ENCODE measurements at places on chromosomes 16 and 17. TPM values are rescaled to one million over a fixed set of nuclear protein-coding genes. Genes with fewer than 3 reads are reported as not detected.

- peaks cover 18% of the 10 kb centered on the region for H3K4me1 ChIP-seq
- H3K4me3 ChIP-seq: no peak overlapping the region
- H3K27ac ChIP-seq: no peak overlapping the region
- H3K27me3 ChIP-seq: no peaks in the 10 kb centered on the region
- H3K36me3 ChIP-seq: peaks cover 20% of the 10 kb centered on the region
Observed at GRCh38 chr16:56368545-56368944, 56.8 kb downstream of the AMFR start.

TCAP gene
- total RNA-seq: 3.0 TPM

MAP3K3 gene
- total RNA-seq: 23.1 TPM

DNA sequence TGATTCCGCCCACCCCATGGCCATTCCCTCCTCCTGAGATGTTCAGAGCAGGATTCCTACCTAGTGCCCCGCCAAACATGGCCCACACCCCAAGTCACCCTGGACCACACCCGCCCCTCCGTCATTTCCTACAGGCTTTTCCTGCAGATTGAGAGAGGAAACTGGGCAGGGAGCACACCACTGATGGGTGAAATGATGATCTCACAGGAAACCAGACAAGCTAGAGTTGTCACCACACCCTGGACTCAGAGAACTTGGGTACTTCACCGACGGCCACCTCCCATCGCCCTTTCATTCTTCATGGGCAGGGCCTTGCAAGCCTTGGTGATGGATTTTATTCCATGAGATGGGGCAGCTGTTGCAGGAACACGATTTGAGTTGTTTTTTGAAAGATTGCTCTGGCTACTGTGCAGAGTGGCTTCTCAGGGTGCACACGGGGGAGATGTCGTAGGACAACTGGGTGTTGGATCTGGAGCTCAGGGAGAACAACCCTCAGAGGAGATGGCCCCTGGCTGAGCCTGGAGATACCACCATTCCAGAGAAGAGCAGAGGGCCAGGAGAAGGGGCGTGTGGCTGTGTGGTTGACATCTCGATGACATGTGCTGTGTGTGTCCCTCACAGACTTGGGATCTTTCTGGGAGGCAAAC lies 7.4 kb upstream of the B9D1 start:
- H3K4me3 ChIP-seq: no peak overlapping the region
- H3K36me3 ChIP-seq: no peaks in the 10 kb centered on the region
- H3K4me1 ChIP-seq: peaks cover 7% of the 10 kb centered on the region
- H3K27me3 ChIP-seq: no peaks in the 10 kb centered on the region
- DNase-seq: no peak
- no peak overlapping the region for H3K27ac ChIP-seq

DNA sequence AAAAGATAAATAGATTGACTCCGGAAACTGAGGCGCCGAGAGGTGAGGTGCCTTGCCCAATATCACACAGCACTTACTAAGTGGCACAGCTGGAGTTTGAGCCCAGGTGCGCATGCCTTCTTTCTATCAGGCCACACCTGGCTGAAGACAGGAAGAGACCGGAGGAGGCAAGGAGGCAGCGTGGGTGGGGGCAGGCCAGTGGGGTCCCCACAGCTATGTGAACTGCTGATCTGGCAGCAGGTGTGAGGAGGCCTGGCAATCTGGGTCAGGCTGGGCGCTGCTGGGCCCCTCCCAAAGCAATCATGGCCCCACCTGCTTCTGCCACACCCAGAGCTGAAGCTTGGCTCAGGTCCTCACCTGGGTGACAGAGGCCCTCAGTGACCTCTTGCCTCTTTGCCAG lies 1.9 kb upstream of the GDPD3 start:
- H3K36me3 ChIP-seq: peaks cover 32% of the 10 kb centered on the region
- DNase-seq: no peak
- peaks cover 8% of the 10 kb centered on the region for H3K4me1 ChIP-seq
- H3K27me3 ChIP-seq: no peaks in the 10 kb centered on the region
- H3K27ac ChIP-seq: no peak overlapping the region

- peaks cover 14% of the 10 kb centered on the region for H3K4me1 ChIP-seq
- no peaks in the 10 kb centered on the region for H3K36me3 ChIP-seq
- H3K4me3 ChIP-seq: no peak overlapping the region
- H3K27ac ChIP-seq: no peak overlapping the region
- no peak for DNase-seq
Observed at GRCh38 chr17:66307257-66307656, 4.8 kb downstream of the PRKCA start.

SRR gene
- total RNA-seq: 17.6 TPM

DNA sequence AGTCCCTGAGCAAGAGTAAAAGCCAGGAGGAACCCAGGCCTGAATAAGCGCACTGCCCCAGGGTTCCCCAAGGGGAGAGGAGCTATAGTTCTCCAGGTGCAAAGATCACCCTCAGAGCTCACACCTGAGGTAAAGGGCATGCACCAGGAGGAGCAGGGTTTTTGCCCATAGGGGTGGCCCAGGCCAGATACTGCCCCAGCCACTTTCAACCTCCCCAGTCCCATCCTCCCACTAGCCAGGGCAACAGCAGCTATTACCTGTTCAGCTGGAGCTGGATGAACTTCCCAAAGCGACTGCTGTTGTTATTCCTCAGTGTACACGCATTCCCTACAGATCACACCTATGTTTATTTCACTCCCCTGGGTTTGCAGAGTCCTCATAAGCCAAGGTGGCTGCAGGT lies 19.8 kb downstream of the MYO19 start:
- DNase-seq: no peak
- no peak overlapping the region for H3K4me3 ChIP-seq
- no peaks in the 10 kb centered on the region for H3K4me1 ChIP-seq
- no peak overlapping the region for H3K27ac ChIP-seq
- no peaks in the 10 kb centered on the region for H3K27me3 ChIP-seq
- peaks cover 12% of the 10 kb centered on the region for H3K36me3 ChIP-seq

CHCT1 gene
- total RNA-seq: not detected

- H3K4me1 ChIP-seq: peaks cover 13% of the 10 kb centered on the region
- no peak for DNase-seq
- H3K4me3 ChIP-seq: no peak overlapping the region
Observed at GRCh38 chr16:27174007-27174406, 29.3 kb upstream of the KDM8 start.

GRCh38 chr16:9007177-9007794 lies 43.6 kb upstream of the USP7 start:
- no peak for DNase-seq
- H3K4me1 ChIP-seq: peaks cover 3% of the 10 kb centered on the region
- peaks cover 4% of the 10 kb centered on the region for H3K27me3 ChIP-seq
- H3K27ac ChIP-seq: no peak overlapping the region
- no peaks in the 10 kb centered on the region for H3K36me3 ChIP-seq

- H3K4me1 ChIP-seq: peaks cover 24% of the 10 kb centered on the region
- H3K4me3 ChIP-seq: peak overlapping the region; percentile 61
- peaks cover 7% of the 10 kb centered on the region for H3K36me3 ChIP-seq
- no peak for DNase-seq
- H3K27ac ChIP-seq: peak overlapping the region; percentile 84
Observed at GRCh38 chr17:69501591-69502468, 87.3 kb downstream of the MAP2K6 start.

DNA sequence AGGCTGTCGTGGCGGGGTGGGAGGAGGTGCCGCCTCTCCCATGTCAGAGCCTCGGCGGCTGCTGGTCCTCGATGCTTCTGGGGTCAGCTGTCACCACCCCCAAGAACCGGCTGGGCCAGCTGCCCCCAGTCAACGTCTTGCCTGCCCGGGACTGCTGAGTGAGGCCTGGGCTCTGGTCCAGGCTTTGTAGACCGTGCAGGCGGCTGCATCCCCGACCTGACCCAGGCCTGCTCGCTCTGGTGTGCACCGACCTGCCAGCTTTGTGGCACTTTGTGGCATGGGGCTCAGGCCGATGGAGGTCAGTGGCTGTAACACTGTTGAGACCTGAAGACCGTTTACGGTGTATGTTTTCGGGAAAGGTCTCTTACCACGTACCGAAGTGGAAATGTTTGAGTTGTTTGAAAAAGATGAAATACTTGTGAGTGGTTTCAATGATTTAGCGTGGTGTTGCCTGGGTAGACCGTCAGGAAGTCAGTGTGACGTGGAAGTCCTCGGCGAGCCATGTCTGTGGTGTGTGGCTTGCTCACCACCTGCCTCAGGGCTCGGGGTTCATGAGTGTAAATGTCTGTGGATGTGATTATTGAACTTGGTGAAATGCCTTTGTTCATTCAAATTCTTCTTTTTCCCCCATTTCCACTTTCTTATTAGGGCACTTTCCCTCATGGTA lies 53.2 kb upstream of the ZNF750 start:
- H3K4me3 ChIP-seq: no peak overlapping the region
- H3K36me3 ChIP-seq: peaks cover 17% of the 10 kb centered on the region
- no peaks in the 10 kb centered on the region for H3K27me3 ChIP-seq

DNA sequence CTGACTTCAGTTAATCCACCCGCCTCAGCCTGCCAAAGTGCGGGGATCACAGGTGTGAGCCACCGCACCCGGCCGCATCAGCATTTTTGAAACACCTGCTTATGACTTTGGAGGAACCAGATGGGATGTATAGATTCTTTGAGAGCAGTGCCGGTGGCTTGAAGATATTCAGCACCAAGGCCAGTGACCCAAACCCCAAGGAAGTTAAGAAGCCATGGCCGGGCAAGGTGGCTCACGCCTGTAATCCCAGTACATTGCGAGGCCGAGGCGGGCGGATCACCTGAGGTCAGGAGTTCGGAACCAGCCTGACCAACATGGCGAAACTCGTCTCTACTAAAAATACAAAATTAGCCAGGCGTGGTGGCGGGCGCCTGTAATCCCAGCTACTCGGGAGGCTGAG lies 43.9 kb downstream of the TRARG1 start:
- H3K4me1 ChIP-seq: no peaks in the 10 kb centered on the region
- H3K27ac ChIP-seq: no peak overlapping the region
- no peak overlapping the region for H3K4me3 ChIP-seq
- no peak for DNase-seq
- no peaks in the 10 kb centered on the region for H3K36me3 ChIP-seq

DNA sequence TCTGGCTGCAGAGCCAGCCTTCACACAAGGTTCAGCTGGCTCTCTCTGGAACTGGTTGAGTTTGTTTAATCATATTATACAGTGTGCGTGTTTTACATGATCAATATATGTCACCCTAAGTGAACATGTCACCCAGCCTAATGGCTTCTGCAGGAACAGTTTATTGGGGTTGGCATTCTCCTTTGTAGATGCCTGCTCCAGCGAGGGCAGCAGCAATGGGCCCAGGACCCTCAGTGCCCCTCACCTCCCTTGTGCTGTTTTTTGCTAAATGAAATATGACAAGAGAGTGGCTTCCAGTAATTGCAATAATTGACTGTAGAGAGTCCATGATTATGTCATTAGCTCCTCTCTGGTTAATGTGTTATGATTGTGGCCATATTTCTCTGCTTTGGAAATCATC lies 387.2 kb downstream of the TMEM114 start:
- no peak overlapping the region for H3K27ac ChIP-seq
- no peak for DNase-seq
- no peaks in the 10 kb centered on the region for H3K36me3 ChIP-seq
- H3K27me3 ChIP-seq: peaks cover 2% of the 10 kb centered on the region
- no peaks in the 10 kb centered on the region for H3K4me1 ChIP-seq

CYTH1 gene
- 40.3 TPM for total RNA-seq

- no peak overlapping the region for H3K4me3 ChIP-seq
- no peaks in the 10 kb centered on the region for H3K36me3 ChIP-seq
- peaks cover 39% of the 10 kb centered on the region for H3K27me3 ChIP-seq
- DNase-seq: no peak
Observed at GRCh38 chr16:82329504-82330192, 159.6 kb upstream of the MPHOSPH6 start.

- peaks cover 7% of the 10 kb centered on the region for H3K36me3 ChIP-seq
- H3K4me3 ChIP-seq: no peak overlapping the region
- no peak for DNase-seq
- H3K27me3 ChIP-seq: no peaks in the 10 kb centered on the region
Observed at GRCh38 chr16:64997121-64997520, 124.7 kb downstream of the CDH11 start.

TMC8 gene
- total RNA-seq: 0.60 TPM

DNA sequence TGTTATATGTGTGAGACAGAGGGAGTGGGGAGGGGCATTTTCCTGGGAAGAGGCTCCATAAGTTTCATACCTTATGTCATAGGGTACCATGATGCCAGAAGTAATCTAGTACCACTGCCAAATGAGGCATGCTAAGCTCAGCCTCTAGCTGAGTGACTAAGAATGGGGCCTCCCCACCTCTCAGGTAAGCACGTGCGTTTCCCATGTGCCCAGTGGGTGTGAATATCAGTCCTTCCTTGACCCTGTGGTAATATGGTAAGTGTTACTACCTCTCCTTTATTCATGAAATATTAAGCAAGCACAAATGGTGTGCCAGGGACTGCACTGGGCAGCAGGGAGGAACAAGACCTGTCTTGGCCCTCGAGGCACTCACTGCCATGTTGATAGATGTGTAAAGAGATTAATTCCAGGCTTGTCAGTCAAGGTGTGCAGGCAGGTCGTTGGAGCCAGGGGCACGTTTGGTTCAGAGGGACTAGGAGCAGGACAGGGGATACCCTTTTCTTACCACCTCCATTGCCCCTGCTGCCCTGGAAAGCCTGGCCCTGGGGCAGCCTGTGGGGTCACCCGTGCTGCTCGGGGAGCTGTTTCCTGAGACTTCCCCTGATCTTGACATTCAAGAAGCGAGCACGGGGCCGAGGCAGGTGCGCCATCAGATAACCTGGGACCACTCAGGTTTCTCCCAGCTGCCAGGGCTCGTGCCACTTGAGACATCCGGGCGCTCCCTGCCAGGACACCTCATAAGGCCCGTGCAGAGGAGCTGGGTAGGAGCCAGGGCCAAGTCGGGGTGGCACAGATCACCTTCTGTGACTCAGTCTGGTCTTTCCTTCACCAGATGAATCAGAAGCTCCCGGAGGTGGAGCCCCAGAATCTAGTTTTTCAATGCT lies 8.8 kb downstream of the RSAD1 start:
- no peak overlapping the region for H3K27ac ChIP-seq
- H3K27me3 ChIP-seq: no peaks in the 10 kb centered on the region
- no peaks in the 10 kb centered on the region for H3K4me1 ChIP-seq
- DNase-seq: no peak
- H3K36me3 ChIP-seq: peaks cover 20% of the 10 kb centered on the region
- H3K4me3 ChIP-seq: no peak overlapping the region

TBC1D3E gene
- not detected for total RNA-seq

GRCh38 chr17:67478401-67479041 lies 101.4 kb downstream of the PITPNC1 start:
- no peak overlapping the region for H3K4me3 ChIP-seq
- peaks cover 22% of the 10 kb centered on the region for H3K4me1 ChIP-seq
- DNase-seq: no peak

ENO3 gene
- 22.4 TPM for total RNA-seq

DNA sequence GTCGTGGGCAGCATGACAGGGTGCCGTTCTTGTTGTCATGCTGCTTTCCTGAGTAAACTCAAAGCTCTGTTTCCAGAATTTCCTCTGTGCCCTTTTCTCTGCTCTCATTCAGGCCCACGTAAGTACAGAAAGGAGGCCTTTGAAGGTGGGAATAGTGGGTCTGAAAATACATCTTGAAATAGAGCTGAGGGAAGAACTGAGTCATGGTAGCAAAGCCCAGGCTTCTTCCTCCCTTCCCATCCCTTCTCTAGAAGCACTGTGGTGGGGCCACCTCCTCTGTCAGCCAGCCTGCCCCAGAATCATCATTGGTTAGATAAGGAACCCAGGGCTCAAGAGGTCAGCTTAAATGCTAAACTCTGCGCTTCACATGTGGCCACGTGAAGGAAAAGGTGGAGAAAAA lies 9.4 kb downstream of the CTRL start:
- DNase-seq: no peak
- peaks cover 6% of the 10 kb centered on the region for H3K36me3 ChIP-seq
- H3K4me1 ChIP-seq: no peaks in the 10 kb centered on the region
- H3K27me3 ChIP-seq: no peaks in the 10 kb centered on the region
- H3K27ac ChIP-seq: peak overlapping the region; percentile 21

- H3K4me1 ChIP-seq: no peaks in the 10 kb centered on the region
- no peaks in the 10 kb centered on the region for H3K27me3 ChIP-seq
- DNase-seq: no peak
- H3K27ac ChIP-seq: no peak overlapping the region
- no peak overlapping the region for H3K4me3 ChIP-seq
- H3K36me3 ChIP-seq: peaks cover 35% of the 10 kb centered on the region
Observed at GRCh38 chr17:47131761-47132160, 57.3 kb downstream of the CDC27 start.

Measured in mesothelial cell of epicardium (in vitro differentiated cells).